Activated T-cell treated with anti-CD3 and anti-CD28 coated beads, Interleukin-2, amount 50 U/mL, for 72 hours (primary cell): ENCODE measurements at places on chromosomes 4 and X. TPM values are rescaled to one million over a fixed set of nuclear protein-coding genes. Genes with fewer than 3 reads are reported as not detected.
A peak's percentile ranks its signal among the peaks of the same experiment; 100 is the strongest.

- no peaks in the 10 kb centered on the region for H3K4me1 ChIP-seq
- H3K27me3 ChIP-seq, result no peaks in the 10 kb centered on the region
- no peak overlapping the region for H3K27ac ChIP-seq
- DNase-seq, result no peak
- no peak overlapping the region for H3K4me3 ChIP-seq
These were observed 3.7 kb downstream of the KLB start for GRCh38 chr4:39410415-39410814.

DNA sequence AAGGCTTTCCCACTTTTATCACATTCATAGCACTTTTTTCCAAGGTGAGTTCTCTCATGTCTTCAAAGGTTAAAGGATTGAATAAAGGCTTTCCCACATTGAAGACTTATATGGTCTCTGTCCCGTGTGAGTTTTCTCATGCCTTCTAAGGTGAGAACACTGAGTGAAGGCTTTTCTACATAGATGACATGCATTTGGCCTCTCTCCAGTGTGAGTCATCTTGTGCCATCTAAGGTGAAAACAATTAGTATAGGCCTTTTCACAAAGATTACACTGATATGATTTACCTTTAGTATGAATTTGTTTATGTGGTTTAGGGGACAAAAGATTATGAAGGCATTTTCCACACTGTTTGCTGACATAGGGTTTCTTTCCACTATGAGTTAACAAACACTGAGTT is 21.2 kb downstream of the USP17L30 start:
- no peaks in the 10 kb centered on the region for H3K27me3 ChIP-seq
- DNase-seq, result no peak
- H3K27ac ChIP-seq, result no peak overlapping the region
- no peaks in the 10 kb centered on the region for H3K36me3 ChIP-seq
- H3K4me1 ChIP-seq, result peaks cover 4% of the 10 kb centered on the region

DNA sequence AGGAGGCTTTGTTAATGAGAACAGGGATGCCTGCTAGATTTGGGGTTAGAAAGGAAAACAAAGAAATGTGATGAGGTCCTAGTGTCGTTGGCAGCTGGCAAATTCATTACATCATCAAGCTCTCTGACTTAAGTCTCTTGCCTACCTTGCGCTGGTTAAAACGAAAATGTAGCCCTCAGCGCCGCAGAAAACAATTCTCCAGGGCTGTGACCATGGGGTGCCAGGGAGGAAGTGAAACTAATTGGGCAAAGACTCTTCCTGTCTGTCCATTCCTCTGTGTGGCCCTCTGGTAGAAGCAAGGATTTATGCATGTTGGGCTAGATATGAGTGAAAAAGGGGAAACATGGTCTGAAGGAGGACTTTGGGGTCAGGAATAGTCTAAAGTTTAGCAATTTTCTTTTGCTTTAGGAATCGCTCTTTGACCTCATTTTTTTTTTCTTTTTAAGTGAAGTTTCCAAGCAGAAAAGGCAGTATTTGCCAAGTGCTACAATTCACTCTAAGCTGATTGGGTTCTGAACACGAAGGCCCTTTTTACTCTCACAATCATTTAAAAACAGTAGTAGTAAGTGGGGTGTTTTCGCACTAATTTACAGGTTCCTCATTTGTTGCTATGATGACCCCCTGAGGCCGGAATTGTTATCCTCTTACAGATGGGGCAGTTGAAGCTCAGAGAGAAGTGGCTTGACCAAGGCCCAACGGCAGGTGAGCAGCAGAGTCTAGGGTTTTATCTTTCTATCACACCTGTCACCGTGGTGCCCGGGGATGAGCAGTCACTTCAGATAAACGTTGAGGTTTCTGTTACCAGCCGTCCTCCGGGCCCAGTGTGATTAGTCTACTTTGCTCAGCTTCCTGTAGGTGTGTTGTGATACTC is 27.3 kb upstream of the CHRNA9 start:
- peak; percentile 72 for DNase-seq
- peaks cover 85% of the 10 kb centered on the region for H3K4me1 ChIP-seq
- peak overlapping the region; percentile 80 for H3K4me3 ChIP-seq
- no peaks in the 10 kb centered on the region for H3K27me3 ChIP-seq

DNA sequence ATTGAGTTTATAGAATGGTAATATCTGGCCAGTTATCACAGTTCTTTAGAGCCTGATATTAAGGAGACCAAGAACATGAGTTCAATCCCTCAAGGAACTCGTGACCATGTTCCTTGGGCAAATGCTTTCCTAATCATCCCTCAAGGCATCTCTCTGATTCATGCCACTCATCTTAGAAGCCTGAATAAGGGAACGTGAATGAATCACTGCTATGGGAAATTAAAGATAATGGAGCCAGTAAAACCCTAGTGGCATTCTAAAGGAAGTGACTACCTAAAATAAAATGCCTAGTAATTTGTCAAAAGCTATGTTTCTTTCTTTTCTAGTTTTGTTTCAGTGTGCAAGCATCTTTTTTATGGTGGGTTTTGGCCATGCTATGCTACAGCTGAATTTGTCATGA is 1161.3 kb downstream of the C4orf33 start:
- no peak overlapping the region for H3K4me3 ChIP-seq
- no peaks in the 10 kb centered on the region for H3K36me3 ChIP-seq
- no peaks in the 10 kb centered on the region for H3K4me1 ChIP-seq
- DNase-seq, result no peak
- H3K27ac ChIP-seq, result no peak overlapping the region

GRCh38 chr4:128711361-128711760 is 98.1 kb upstream of the JADE1 start:
- no peak overlapping the region for H3K27ac ChIP-seq
- no peak overlapping the region for H3K4me3 ChIP-seq
- no peak for DNase-seq
- peaks cover 15% of the 10 kb centered on the region for H3K4me1 ChIP-seq
- no peaks in the 10 kb centered on the region for H3K36me3 ChIP-seq

GRCh38 chr4:181739031-181739430 is 504.2 kb upstream of the TENM3 start:
- H3K27ac ChIP-seq, result no peak overlapping the region
- H3K4me3 ChIP-seq, result no peak overlapping the region
- no peak for DNase-seq
- H3K4me1 ChIP-seq, result no peaks in the 10 kb centered on the region
- H3K36me3 ChIP-seq, result no peaks in the 10 kb centered on the region

DNA sequence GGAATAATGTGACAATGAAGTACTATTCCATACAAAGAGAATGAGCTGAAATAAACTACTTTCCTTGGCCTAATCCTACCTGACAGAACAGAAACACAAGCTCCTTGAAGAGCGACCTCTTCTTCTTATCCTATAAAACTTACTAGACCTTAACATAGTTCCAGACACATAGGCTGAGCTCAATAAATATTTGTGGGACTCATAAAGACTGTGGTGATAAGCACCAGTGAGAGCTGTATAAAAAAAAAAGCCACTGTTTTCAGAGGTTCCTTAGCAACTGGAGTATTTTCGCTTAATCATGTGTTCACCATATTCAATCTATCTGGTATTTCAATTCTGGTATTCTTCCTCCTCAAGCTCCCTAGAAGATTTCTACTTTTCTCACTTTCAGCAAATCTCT is 1129.6 kb downstream of the STPG2 start:
- no peaks in the 10 kb centered on the region for H3K27me3 ChIP-seq
- H3K4me3 ChIP-seq, result no peak overlapping the region
- H3K36me3 ChIP-seq, result no peaks in the 10 kb centered on the region

- H3K27me3 ChIP-seq, result peaks cover 41% of the 10 kb centered on the region
- H3K36me3 ChIP-seq, result no peaks in the 10 kb centered on the region
- DNase-seq, result no peak
- H3K27ac ChIP-seq, result no peak overlapping the region
These were observed 2.6 kb downstream of the CXCL2 start for GRCh38 chr4:74096265-74096980.

DNA sequence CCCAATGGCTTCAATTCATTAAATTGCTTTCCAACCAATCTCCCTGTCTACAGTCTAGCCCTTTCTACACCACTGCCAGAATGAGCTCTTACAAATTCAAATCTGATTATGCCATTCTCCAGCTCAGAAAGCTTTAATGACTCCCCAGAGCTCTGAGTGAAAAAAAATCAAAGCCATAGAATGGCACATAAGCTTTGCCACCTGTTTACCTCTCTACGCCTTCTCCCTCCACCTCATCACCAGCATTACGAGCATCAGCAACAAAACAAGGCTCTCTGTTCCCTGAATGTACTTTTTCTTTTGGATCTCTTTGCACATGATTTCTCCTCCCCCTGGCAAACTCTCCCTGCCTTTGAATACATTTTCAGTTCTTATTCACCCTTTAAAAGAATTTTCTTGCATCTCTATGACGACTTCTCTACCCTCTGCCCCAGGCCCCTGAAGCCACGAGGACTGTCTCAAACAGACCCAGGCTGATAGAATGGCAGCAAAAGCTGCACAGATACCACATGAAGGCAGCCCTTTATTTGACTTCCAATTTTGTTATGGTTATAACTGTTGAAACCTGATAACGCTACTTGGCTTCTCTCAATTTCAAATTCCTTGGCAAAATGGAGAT is 516.0 kb downstream of the PCDH7 start:
- no peak overlapping the region for H3K4me3 ChIP-seq
- no peak overlapping the region for H3K27ac ChIP-seq
- no peak for DNase-seq
- H3K4me1 ChIP-seq, result no peaks in the 10 kb centered on the region
- H3K27me3 ChIP-seq, result no peaks in the 10 kb centered on the region

DNA sequence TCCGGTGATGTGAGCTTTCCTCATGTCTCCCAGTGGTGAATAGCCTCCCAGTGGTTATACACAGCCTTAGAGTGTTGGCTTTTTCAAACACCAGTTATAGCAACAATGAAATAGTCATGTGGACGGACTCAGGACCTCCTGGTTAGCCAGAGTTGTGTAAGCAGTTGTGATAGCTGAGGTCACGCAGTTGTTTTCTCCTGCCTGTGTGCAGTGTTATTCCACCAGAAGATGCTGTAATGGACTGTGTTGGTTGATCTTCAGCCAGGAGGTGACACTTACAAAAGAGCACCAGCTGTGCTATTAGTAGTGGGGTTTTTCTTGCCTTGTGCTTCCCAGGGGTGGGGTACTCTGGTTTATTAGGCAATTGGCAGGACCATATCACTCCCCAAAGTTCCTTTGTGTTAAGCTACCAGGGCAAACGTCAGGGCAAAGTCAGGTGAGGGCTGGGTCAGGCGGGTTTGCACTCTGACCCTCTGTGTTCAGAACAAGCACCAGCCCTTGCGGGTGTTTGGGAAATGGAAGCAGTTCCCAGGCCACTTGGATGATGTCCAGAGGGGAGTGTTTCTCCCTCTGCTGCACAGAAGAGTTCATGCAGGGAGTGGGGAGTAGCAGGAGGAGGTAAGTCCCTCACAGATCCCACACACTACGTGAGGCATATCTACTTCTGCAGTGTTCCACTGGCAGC is 252.6 kb downstream of the TMEM47 start:
- H3K27me3 ChIP-seq, result no peaks in the 10 kb centered on the region
- DNase-seq, result no peak
- H3K27ac ChIP-seq, result no peak overlapping the region
- H3K4me1 ChIP-seq, result no peaks in the 10 kb centered on the region
- H3K4me3 ChIP-seq, result no peak overlapping the region

- H3K27me3 ChIP-seq, result no peaks in the 10 kb centered on the region
- DNase-seq, result no peak
- peak within 1 kb of the TSS; percentile 95 for H3K27ac ChIP-seq
- H3K4me3 ChIP-seq, result peak within 1 kb of the TSS; percentile 99
- H3K4me1 ChIP-seq, result peaks cover 35% of the 10 kb centered on the region
- H3K36me3 ChIP-seq, result peaks cover 2% of the 10 kb centered on the region
These were observed at the start of gene ING2 for GRCh38 chr4:183504930-183505610. Gene ING2, plus strand, starts transcription at chr4:183505058. Its CDS starts 138 bp downstream, at chr4:183505196.

GRCh38 chr4:56821381-56822243 is at the start of gene SPINK2:
Gene SPINK2, minus strand, starts transcription at chr4:56821701. Its CDS starts 39 bp downstream, at chr4:56821662.
- H3K4me1 ChIP-seq, result peaks cover 32% of the 10 kb centered on the region
- peak within 1 kb of the TSS; percentile 84 for H3K4me3 ChIP-seq
- peak; percentile 71 for DNase-seq
- H3K27me3 ChIP-seq, result peaks cover 35% of the 10 kb centered on the region
- no peaks in the 10 kb centered on the region for H3K36me3 ChIP-seq
- H3K27ac ChIP-seq, result no peak within 1 kb of the TSS

DNA sequence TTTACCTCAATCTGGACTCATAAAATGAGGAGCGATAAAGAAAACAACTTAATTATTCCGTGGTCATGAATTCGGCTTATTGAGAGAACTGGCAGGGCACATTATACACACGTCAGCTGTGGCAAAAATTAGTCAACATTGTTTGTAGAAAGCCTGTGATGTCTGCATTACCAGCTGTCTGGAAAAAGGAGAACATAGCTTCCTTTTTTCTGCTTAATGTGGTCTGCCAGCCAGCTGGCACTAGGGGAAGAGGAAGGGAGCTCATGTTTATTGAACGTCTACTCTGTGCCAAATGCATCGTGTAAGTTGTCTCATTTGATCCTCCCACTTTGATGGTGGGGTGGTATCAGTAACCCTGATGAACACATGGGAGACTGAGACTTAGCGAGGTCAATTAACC is 367.6 kb downstream of the ARHGAP24 start:
- H3K27me3 ChIP-seq, result no peaks in the 10 kb centered on the region
- H3K4me3 ChIP-seq, result no peak overlapping the region
- H3K4me1 ChIP-seq, result no peaks in the 10 kb centered on the region
- H3K36me3 ChIP-seq, result no peaks in the 10 kb centered on the region

- H3K4me1 ChIP-seq, result no peaks in the 10 kb centered on the region
- H3K27ac ChIP-seq, result no peak overlapping the region
- peaks cover 23% of the 10 kb centered on the region for H3K27me3 ChIP-seq
- peaks cover 6% of the 10 kb centered on the region for H3K36me3 ChIP-seq
These were observed 250.4 kb downstream of the PRDM5 start for GRCh38 chr4:120672076-120672475.

DNA sequence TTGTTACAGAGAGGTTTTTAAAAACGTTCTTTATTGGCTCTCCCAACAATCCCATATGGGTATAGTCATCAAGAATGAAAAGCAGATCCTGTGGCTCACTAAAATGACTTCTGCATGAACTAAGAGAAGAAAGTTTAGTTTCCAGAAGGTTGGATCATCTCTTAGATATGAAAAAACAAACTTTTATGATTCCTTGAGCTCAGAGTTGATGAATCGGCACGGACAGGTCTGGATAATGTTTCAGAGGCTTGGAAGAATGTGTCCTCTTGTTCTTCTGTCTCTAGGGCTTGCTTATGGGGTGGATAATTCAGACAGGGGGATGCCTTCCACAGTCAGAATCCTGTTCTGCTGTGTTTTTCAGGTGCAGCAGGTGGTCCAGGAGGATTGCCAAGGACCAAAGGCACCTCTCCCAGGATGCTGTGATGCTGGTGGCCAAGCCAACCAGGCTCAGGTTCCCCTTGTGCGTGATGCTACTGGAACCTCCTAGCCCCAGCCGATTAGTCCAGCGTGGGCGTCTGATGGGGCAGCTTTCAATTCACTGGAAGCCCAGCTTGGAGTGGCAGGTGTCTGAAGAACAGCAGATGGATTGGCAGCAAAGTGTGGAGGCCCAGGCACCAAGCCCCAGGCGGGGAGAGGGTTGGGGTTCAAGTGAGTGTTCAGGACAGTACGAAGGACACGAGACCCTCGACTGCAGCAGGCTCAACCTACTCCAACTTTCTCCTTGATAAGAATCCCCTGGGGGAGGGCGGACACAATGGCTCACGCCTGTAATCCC is 30.3 kb downstream of the CCKAR start:
- DNase-seq, result no peak
- H3K36me3 ChIP-seq, result no peaks in the 10 kb centered on the region
- H3K27me3 ChIP-seq, result no peaks in the 10 kb centered on the region
- no peak overlapping the region for H3K27ac ChIP-seq
- peaks cover 13% of the 10 kb centered on the region for H3K4me1 ChIP-seq

Gene EPHA5
- not detected for total RNA-seq

Gene NSUN7
- 4.5 TPM for total RNA-seq

Gene MAB21L2
- total RNA-seq, result not detected

Gene TIGD4
- 0.39 TPM for total RNA-seq

Gene GYPA
- not detected for total RNA-seq

Gene OPRPN
- not detected for total RNA-seq

Gene CDX4
- not detected for total RNA-seq
